ENCODE measurements at places on chromosomes 12 and 14. TPM values are rescaled to one million over a fixed set of nuclear protein-coding genes. Genes with fewer than 3 reads are reported as not detected.

DNA sequence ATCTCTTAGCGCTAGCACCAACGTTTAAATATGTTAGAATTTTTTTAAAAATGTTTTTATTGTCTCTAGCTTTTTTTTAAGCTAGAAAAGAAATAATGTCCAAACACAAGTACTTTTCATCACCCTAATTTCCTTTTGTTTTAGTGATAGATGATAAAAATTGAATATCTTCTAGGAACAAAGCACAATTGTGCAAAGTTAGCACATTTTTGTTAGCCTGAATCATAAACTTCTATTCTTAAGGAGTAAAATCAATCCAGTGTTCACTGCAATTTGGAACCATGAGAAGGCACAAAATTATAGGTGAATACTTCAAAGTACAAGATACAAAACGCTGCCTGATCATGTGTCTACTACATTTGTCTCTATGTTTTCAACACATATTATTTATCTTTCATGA lies 408.5 kb upstream of the RPL10L start:
- no peaks in the 10 kb centered on the region for H3K27me3 ChIP-seq
- H3K4me3 ChIP-seq: no peak overlapping the region
- no peak overlapping the region for H3K27ac ChIP-seq

GRCh38 chr12:132024758-132025157 lies 75.0 kb downstream of the EP400 start:
- no peak overlapping the region for H3K4me3 ChIP-seq
- peaks cover 88% of the 10 kb centered on the region for H3K36me3 ChIP-seq
- H3K27me3 ChIP-seq: no peaks in the 10 kb centered on the region
- no peak for DNase-seq
- H3K27ac ChIP-seq: no peak overlapping the region

GRCh38 chr14:52185178-52185577 lies 82.3 kb upstream of the PTGDR start:
- no peaks in the 10 kb centered on the region for H3K36me3 ChIP-seq
- H3K4me1 ChIP-seq: peaks cover 3% of the 10 kb centered on the region
- no peak for DNase-seq
- no peaks in the 10 kb centered on the region for H3K27me3 ChIP-seq
- no peak overlapping the region for H3K4me3 ChIP-seq

GRCh38 chr12:42426746-42427145 lies 100.8 kb downstream of the PPHLN1 start:
- H3K4me1 ChIP-seq: no peaks in the 10 kb centered on the region
- no peak overlapping the region for H3K4me3 ChIP-seq
- no peak for DNase-seq
- H3K27ac ChIP-seq: no peak overlapping the region
- no peaks in the 10 kb centered on the region for H3K36me3 ChIP-seq

- no peak overlapping the region for H3K27ac ChIP-seq
- no peaks in the 10 kb centered on the region for H3K4me1 ChIP-seq
- no peak overlapping the region for H3K4me3 ChIP-seq
- no peaks in the 10 kb centered on the region for H3K36me3 ChIP-seq
- no peak for DNase-seq
Observed at GRCh38 chr12:98852181-98852580, 207.1 kb downstream of the APAF1 start.

- no peaks in the 10 kb centered on the region for H3K36me3 ChIP-seq
- no peak overlapping the region for H3K4me3 ChIP-seq
- no peak for DNase-seq
Observed at GRCh38 chr12:108861878-108862587, 4.7 kb upstream of the SSH1 start.

DNA sequence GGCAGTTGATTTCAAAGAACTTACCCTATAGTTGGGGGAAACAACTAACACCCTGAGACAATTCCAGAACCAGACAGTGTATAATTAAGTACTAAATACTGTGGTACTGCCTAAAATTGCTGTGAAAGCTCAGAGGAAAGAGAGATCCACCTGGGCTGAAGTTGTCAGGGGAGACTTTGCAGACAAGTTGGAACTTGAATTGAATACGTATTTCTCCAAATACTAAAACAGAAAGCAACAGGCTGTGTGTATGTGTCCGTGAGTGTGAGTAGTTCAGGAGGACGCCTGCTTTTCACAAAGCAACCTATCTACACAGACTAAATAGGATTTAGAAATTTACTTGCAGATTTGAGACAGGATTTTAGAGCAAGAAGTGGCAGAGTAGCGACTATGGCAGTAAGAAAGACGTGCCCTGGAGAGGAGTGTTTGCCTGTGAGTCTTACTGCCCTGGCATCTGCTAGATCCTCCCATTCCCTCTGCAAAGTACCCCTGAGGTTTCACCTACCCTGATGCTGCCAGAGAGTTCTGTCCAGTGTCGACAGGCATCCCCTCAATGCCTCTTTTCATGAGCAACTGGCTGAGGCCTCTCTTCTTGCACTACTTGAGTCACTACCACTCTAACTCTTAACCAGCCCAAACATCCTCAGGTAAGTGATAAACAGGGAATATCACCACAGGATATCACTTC lies 37.4 kb upstream of the BMP4 start:
- H3K27me3 ChIP-seq: peaks cover 2% of the 10 kb centered on the region
- H3K4me3 ChIP-seq: no peak overlapping the region
- no peaks in the 10 kb centered on the region for H3K36me3 ChIP-seq
- DNase-seq: no peak

SLC22A17 gene
- 19.0 TPM for total RNA-seq

COCH gene
- total RNA-seq: 0.76 TPM

Data from T-cell (primary cell).